ENCODE measurements at places on chromosomes 5 and 9.

GRCh38 chr5:79008362-79008761 is 23.3 kb upstream of the ARSB start:
- DNase-seq = no peak

DNA sequence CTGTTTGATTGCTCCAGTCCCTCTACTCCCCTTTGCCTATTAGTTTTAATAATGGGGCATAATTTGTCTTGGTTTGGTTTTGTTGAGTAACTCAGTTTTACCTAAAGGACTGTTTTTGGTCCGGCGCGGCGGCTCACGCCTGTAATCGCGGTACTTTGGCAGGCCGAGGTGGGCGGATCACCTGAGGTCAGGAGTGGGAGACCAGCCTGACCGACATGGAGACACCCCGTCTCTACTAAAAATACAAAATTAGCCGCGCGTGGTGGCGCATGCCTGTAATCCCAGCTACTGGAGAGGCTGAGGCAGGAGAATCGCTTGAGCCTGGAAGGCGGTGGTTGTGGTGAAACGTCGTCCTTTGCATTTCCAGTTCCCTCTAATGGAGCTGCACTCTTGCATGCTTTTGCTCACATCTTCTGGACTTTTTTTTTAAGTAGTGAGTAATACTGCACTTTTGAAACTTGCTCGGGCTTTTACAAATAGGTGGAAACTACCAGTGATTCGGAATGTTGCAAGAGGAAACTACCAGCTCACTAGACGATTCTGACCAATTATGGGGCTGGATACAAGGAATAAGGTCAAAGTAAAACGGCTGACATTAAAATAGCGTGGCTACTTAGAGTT is 721 bp upstream of the MAML1 start:
- DNase-seq = peak; percentile 63

DNA sequence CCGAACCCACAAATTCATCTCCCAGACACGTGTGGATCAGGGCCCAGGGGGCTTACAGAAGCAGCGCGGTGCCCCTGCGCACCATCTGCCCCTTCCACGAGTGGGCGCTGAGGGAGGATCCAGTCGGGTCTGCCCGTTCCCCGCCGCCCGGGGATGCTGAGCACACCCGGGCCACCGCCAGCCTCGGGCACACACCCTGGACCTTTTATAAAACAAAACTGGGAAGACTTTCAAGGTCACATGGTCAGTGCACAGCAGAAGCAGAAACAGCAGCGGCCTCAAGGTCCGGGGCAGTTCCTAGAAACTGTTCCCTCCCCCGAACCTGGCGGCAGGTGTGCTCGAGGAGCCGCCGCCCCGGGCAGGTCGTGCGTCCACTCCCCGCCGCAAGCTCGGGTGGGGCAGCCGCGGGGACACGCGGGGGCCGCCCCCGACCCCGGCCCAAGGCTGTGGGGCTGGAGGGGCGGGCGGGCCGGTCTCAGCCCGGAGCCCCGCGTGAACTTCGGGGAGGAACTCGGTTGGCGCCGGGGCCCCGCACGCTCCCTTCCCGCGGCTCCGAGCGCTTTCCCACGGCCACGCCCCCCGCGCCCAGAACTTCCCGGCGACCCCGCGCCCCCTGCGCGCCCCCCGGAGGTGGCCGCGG is 633 bp upstream of the PPP1R26 start:
- DNase-seq = peak; percentile 62

DNA sequence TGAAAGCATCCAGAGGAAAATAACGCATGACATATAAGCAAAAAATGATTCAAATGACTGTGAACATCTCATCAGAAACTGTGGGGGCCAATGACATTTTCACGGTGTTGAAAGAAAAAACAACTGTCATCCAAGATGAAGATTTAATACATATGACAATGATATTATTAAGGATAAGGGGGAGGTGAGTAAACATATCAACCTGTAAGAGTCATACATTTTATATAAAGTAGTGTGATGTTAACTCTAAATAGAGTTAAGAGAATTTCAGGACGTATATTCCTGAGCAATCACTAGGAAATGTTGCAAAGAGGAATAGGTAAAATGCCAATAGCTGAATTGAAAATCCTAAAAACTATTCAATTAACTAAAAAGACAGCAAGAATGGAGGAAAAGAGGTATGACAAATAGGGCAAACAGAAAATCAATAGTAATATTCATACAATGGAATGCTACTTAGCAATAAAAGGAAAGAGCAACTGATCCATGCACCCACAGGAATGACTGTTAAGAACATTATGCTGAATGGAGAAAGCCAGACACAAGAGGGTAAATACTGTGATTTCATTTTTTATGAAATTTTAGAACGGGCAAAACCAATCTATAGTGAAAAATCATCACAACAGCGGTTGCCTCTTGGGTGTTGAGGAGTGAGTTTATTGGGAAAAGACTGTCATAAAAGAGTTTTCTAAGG is 92.4 kb upstream of the JAK2 start:
- DNase-seq = no peak

GRCh38 chr9:136052991-136053756 is 41.9 kb downstream of the NACC2 start:
- DNase-seq = peak; percentile 16

- peak; percentile 49 for DNase-seq
Observed at GRCh38 chr9:114757395-114757794, 48.4 kb downstream of the TNFSF15 start.

DNA sequence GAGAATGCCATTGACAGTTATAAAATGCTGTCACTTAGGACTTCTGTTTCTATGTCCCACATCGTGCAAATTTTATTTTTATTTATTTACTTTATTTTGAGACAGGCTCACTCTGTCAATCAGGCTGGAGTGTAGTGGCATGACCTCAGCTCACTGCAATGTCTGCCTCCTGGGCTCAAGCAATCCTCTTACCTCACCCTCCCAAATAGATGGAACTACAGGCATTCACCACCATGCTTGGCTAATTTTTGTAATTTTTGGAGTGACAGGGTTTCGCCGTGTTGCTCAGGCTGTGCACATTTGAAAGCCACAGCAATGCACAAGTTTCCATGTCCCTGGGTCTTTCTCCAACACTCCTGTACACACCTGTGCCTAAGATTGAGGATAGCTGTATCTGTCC is 51.8 kb downstream of the ADAMTS16 start:
- no peak for DNase-seq

- no peak for DNase-seq
Observed at GRCh38 chr9:70392189-70392588, 22.3 kb downstream of the KLF9 start.

GRCh38 chr5:36883894-36884462 is 7.4 kb downstream of the NIPBL start:
- no peak for DNase-seq

All from GM03348 (cell line).